ENCODE measurements at places on chromosomes 1 and 21.

GRCh38 chr1:232328486-232329102, 301.3 kb downstream of the SIPA1L2 start:
- DNase-seq, result no peak

DNA sequence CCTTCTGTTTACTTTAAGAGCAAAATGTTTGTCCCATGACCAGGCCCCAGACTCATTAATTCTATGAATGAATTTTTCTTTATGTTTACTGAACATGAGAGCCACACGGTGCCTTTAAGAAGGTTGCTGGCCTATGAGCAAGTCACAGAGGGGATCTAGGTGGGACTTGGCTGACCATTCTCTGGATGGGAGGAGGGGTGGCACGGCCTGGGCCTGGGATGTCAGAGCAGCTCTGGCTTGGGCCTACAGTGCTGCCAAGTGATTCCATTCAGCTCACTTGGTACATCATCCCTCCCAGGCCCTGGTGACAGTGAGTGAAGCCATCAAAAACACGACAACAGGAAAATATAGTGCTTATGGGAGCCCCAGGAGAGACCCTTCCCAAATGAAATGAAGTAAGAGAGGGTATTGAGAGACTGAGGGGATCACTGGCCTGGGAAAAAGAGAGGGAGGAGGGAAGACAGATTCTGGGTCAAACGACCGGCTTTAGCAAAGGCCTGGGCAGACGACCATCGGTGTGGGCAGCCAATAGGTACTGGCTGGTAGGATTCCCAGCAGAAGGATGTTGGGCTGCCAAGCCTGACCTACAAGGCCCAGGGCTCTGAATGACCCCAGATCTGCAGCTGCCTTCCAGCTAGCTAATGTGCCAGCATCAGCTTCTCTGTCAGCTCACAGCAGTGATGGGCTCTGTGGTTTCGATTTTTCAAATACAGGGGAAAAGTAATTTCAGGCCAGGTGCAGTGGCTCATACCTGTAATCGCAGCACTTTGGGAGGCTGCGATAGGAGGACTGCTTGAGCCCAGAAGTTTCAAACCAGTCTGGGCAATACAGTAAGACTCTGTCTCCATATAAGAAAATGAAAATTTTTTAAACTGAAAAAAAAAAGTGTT, 3.3 kb downstream of the TMEM53 start:
- DNase-seq, result no peak

GRCh38 chr1:110148961-110149360, 1.3 kb upstream of the SLC6A17 start:
- DNase-seq, result no peak

- no peak for DNase-seq
Measured at GRCh38 chr1:196317535-196318522, 290.4 kb downstream of the KCNT2 start.

- DNase-seq, result peak; percentile 15
Measured at GRCh38 chr1:201119206-201120197, 7.3 kb upstream of the CACNA1S start.

DNA sequence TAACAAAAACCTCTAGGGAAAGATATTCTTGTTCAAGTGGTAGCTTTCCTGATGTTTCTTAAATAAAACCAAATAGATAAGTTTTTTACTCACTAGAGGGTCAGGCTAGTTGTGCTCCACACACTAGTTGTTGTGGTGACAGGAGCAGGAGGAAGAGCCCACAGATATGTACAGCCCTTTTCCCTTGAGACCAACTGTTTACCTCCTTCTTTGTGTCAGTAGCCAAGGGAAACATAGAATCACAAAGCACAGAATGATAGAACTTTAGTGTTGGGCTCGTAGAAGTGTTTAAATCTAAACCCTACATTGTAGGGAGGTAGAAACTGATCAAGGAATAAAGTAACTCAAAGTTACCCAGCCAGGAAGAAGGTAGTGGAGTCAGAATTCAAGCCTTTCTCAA, 309.0 kb downstream of the CTH start:
- no peak for DNase-seq

GRCh38 chr1:172286629-172287076, 133.8 kb upstream of the C1orf105 start:
- no peak for DNase-seq

- DNase-seq, result no peak
Measured at GRCh38 chr1:154404511-154404931, 622 bp upstream of the IL6R start.

DNA sequence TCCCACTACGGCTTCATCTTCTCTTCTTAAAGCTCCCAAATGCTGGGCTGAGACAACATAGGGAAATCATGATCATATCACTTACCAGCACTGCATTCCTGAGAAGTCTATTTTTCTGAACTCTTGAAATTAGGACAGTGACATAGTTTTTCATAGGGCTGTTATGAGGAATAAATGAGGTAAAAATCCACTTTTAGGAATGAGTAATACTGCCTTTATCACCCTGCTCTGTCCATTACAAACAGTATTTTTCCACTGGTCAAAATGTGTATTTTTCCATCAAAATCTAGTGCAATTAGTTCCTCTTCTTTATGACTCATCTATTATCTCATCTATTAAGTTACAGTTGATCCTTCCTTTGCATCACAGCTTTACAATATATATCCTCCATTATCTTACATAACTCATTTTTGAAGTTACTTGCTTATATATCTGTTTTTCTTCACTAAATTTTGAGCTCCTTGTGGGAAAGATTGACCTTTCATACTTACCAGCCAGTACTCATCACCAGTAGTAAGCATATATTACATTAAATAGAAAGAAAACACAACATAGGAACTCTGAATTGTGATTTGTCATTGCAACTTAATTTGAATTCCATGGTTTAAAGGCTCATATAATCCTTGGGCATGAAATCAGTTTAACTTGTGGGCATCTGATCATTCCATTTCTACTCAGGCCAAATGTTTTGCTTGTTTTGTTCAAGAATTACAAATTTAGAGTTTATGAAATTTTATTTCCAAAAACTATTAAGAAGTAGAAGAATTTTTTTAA, 37.1 kb downstream of the PRRX1 start:
- no peak for DNase-seq

DNA sequence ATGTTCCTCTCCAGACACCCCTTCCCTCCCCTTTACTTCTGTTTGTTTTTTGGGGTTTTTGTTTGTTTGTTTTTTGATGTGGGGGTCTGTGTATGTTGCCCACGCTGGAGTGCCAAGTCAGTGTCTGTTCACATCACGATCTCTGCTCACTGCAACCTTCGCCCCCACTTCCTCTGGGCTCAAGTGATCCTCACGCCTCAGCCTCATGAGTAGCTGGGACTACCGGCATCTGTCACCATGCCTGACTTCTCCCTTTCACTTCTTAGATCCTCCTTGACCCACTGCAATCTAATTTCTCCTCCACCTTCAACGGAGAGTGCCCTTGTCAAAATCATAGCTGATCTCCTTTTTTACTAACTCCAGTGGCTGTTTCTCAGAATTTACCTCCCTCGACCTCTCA, 100.7 kb upstream of the KIF26B start:
- no peak for DNase-seq

DNA sequence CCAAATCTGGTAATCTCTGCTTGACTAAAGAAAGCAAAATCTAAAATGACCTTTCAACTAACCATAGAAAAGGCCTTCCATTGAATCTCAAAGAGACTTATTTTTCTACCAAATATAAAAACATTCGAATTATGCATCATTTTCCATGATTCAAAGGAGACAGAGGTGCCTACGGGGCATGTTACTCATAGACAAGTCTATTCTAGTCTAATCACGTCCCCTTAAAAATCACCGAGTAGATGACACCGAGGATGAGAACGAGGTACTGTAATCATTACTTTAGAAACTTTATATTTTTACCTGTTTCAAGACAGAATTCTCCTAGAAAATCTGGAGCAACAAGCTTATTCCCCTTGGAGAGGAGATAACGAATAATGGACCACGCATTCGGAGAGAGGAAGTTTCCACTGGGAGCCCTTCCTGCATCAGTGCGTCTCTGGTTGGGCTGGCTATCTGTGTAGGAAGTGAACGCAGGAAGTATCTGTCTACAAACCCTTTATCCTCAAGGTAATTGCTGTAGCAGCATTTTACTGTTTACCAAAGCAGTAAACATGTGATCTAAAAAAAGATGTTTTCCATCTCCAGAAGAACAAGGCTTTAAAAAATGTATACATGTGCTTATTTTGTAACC, 9.5 kb downstream of the ERG start:
- no peak for DNase-seq

GRCh38 chr1:158019171-158019868, 25.9 kb downstream of the KIRREL1 start:
- no peak for DNase-seq

- DNase-seq, result no peak
Measured at GRCh38 chr1:45621501-45621836, 2.4 kb downstream of the CCDC17 start.

DNA sequence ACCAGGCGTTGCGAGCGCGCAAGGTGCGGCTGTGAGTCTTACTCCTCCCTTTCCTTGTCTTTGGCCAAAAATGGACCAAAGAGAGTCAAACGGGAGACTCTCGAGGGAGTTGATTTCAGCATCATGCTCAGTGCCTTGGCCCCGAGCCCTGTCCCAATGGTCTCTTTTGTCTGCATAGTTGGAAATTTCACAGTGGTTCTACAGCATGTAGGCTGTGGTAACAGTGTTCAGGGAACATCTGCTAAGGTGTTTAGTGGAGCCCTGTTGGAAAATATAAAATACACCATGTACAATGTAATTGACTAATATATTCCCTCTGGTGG, 2.7 kb downstream of the CACNA1E start:
- no peak for DNase-seq

GRCh38 chr1:14994841-14995437, 158.6 kb upstream of the TMEM51 start:
- no peak for DNase-seq

DNA sequence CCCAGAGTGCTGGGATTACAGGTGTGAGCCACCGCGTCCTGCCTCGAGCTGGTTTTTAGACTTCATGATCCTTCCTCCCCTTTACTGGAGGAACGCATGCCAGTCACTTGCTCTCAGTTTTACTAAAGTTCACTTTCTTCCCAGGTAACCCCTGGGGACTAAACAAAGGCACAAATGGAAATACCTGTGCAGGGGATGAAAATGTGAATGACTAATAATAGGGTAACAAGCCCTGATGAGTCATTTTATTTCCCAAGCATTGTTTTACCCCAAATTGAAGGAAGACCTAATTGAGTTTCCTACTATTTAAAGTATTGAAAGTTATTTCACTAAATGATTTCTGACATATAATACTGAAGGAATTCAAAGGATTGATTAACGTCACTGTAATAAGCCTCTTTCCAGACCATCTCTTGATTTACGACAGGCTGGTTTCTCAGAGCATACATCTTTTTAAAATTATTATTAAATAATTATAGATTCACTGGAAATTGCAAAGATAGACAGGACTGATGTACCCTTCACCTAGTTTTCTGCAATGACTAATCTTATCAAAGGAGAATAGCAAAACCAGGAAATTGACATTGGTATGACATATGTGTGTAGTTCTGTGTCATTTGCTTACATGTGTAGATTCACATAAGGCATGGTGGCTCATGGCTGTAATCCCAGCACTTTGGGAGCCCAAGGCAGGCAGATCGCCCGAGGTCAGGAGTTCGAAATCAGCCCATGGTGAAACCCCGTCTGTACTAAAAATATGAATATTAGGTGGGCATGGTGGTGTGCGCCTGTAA, 53.2 kb upstream of the SOD1 start:
- DNase-seq, result no peak

- no peak for DNase-seq
Measured at GRCh38 chr1:238675221-238675620, 711.1 kb upstream of the CHRM3 start.

DNA sequence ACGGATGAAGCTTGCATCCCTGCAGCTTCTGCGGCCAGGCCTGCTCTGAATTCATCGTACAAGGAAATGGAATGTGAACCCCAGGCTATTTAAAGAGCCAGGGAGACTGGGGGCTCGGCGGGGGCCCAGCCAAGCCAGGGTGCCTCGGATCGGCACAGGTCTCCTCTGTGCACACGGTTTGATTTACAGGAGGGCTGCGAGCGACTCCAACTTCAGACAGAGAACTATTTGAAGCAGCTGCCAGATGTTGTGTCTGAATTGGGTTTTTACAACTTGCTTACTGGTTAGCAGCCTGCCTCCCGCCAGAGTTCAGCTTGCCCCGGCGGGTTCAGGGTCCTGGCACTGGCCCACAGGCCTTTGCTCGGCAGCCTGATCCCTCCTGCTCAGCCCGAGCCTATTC, 83.2 kb downstream of the SPSB1 start:
- no peak for DNase-seq

GRCh38 chr1:170445096-170445495, 86.9 kb upstream of the GORAB start:
- no peak for DNase-seq

GRCh38 chr21:27033471-27033870, 66.6 kb upstream of the ADAMTS5 start:
- DNase-seq, result no peak

GRCh38 chr1:115908565-115909274, 67.6 kb upstream of the SLC22A15 start:
- DNase-seq, result no peak

DNA sequence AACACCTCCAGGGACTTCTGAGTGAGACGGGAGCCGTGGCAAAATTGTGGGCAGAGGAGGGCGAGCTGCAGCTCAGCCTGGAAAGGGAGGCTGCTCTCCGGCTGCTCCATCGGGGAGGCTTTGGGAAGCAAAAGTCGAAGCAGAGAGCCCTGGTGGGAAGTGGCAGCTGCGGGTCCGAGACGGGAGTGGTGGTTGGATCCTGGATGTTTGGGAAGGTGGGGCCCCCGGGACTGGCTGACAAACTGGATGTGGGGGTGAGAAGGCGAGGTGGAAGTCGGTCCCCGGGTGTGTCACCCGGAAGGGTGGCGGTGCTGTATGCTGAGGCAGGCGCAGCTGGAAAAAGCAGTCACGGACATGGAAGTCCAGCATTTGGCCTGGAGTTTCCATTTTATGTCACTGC, 52.1 kb downstream of the KCNAB2 start:
- no peak for DNase-seq

DNA sequence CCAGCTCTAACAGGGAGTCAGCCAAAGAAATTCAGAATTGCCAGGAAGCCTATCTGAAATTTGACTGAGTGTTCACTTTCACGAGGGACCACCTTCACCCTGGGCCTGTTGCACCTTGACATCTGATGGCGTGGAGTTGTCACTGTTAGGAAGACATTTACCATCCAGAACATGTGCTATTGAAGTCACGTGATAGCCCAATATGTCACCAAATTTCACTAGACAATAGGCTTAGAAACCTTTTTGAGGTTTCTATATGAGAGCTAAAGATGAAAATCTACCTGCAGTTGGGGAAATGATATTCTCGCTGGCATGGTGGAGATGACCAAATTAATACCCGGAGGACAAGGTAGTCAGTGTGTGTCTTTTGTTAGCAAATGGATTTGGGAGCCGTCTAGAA, 102.7 kb downstream of the HUNK start:
- no peak for DNase-seq

GRCh38 chr1:20010016-20010415, 30.6 kb upstream of the PLA2G2A start:
- DNase-seq, result no peak

DNA sequence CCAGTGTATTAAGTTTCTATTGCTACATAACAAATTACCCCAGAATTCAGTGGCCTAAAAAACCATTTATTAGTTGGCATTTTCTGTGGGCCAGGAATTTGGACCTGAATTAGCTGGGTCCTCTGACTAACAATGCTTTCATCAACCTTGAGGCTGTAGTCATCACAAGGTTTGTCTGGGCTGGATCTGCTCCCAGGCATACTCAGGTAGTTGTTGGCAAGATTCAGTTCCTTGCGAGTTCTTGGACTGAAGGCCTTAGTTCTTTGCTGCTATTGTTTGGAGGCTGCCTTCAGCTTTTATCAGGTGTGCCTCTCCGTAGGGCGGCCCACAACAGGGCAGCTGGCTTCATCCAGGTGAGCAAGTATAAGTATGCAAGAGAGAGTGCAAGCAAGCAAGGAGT, 31.4 kb upstream of the DEPDC1 start:
- DNase-seq, result no peak

- no peak for DNase-seq
Measured at GRCh38 chr1:165833358-165833757, 5.9 kb downstream of the UCK2 start.
